Karpas-422 (cell line): ENCODE measurements at places on chromosomes 2 and 18. TPM values are rescaled to one million over a fixed set of nuclear protein-coding genes. Genes with fewer than 3 reads are reported as not detected.

DNA sequence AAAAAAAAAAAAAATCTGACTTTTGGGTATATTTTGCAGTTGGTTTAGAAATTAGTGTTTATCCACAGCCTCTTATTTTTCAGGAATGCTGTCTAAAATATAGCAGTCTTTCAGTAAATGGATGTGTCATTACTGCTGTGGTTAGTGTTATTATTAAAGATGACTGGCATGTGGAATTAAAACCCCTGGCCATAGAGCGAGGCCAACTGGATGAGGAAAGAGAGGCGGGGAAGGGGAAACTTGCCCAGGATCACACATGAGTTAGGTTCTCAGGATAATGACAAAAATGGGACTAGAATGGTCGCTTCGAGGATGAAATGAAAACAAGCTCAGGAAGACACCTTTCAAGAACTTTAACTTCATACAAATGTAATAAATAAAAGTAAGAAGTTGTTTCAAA, 57.4 kb upstream of the APCDD1 start:
- DNase-seq = no peak

DNA sequence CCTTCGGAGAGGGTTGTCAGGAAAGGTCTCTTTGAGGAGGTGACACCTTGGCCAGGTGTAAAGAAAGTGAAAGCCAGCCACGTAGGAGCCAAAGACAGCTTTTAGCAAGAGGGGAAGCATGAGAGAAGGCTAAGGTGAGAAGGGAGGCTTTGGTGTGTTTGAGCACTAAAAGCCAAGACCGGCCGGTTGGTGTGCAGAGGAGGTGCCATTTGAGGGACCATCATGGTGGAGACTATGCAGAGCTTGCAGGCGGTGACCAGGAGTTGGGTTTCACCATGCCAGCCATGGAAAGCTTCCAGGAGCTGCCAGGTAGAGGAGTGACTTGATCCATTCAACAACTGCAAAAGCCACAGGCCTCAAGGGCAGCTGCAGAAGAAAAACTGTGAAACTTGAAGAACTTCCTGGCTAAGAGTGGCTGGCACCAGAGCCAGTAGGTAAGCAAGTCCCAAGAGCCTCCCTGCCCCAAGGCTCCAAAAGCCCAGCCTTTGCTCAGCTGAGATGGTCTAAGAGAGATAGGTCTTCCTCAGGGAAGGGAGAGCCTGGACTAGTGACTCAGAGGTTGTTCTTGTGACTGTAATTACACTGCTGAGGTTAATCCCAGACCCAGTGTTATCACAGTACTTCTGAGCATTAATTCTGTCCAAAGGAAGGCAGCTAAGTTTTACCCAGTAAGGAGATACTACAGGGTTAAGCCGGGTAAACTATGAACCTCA, 319.0 kb downstream of the BCL11A start:
- DNase-seq = no peak

Gene LYG2
- total RNA-seq = not detected in 2 replicates

DNA sequence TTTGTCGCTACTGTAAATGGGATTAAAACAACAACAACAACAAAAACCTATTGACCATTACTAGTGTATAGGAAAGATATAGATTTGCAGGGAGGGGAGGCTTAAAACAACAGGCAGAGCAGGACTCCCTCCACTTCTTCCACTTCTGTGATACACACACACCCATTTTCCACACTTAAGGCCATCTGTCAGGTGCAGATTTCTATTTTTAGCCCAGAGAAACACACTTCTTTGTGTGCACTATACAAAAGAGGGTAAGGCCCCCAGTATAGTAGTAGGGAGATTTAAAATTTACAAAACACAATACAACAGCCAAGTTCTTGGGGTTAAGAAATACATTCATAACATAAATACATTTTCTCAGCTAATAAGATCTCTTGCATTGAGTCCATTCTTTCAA, 22.4 kb downstream of the PTPN2 start:
- no peak for DNase-seq

GRCh38 chr2:75606761-75607399, 39.7 kb upstream of the MRPL19 start:
- DNase-seq = no peak

GRCh38 chr18:44904768-44905167, 224.1 kb downstream of the SETBP1 start:
- no peak for DNase-seq

Gene GRP
- not detected in 2 replicates for total RNA-seq

Gene OST4
- 201 and 402 TPM in 2 replicates for total RNA-seq

Gene DNAJC5G
- total RNA-seq = not detected in 2 replicates

DNA sequence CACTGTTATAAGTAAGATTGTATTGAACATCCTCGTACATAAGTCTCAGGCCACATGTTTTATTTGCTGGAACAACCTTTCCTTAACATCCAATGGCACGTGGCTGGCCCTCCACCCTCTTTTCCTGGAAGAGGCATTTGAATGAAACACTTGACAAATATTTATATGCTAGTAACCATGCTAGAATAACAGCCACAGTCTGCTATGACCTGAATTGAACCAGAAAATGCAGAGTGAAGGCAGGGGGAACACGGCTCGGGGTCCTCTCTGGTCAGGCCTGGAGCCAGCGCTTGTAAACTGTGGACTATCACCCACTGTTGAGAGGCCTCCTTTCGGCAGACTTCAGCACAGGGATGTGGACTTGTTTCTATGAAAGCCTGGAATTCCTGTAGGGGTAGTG, 198.2 kb upstream of the COPS8 start:
- no peak for DNase-seq

- no peak for DNase-seq
Observed at GRCh38 chr2:159091381-159091780, 122.9 kb downstream of the TANC1 start.

Gene DHRS9
- 0.40 and 2.1 TPM in 2 replicates for total RNA-seq

Gene PPP4R3B
- 41.6 and 65.7 TPM in 2 replicates for total RNA-seq

- no peak for DNase-seq
Observed at GRCh38 chr2:178163395-178163794, 30.9 kb upstream of the OSBPL6 start.

GRCh38 chr2:121476684-121477083, 54.0 kb upstream of the RNU4ATAC start:
- no peak for DNase-seq

- no peak for DNase-seq
Observed at GRCh38 chr2:205232086-205232485, 450.2 kb upstream of the NRP2 start.

Gene ADCY3
- 57.6 and 58.4 TPM in 2 replicates for total RNA-seq

GRCh38 chr2:30820381-30821055, 13.3 kb upstream of the CAPN13 start:
- no peak for DNase-seq

Gene NLRC4
- total RNA-seq = 0.51 and 1.6 TPM in 2 replicates

Gene PIEZO2
- not detected in 2 replicates for total RNA-seq

DNA sequence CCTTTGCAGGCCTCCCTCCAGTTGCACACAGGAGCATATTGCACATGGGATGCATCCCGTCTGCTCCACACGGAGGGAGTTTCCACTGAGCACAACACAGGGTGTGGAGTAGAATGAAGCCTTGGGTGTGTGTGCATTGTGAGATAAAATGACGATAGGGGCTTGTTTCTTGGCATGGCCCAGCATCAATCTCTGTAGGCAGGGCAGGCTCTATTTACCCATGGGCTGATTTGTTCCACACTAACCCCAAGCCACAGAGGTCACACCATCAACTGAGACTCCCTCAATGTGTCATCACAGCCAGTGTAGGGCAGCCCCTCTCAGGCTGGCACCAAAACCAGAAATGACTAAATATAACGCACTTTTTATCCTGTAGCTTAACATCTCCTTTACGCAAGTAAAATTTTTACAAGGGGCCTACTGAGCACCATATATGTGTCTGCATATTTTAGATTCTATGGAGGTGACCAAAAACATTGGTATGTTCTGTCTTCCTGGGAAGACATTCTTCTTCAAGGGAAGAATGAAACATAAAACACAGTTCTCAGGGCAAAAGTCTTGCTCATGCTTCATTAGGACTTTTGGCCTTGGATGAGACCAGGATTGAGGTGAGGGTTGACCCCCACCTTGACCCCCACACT, 2.7 kb upstream of the GKN1 start:
- DNase-seq = no peak

GRCh38 chr18:26631135-26631534, 82.8 kb upstream of the KCTD1 start:
- DNase-seq = no peak

Gene ANTXR1
- not detected in 2 replicates for total RNA-seq

DNA sequence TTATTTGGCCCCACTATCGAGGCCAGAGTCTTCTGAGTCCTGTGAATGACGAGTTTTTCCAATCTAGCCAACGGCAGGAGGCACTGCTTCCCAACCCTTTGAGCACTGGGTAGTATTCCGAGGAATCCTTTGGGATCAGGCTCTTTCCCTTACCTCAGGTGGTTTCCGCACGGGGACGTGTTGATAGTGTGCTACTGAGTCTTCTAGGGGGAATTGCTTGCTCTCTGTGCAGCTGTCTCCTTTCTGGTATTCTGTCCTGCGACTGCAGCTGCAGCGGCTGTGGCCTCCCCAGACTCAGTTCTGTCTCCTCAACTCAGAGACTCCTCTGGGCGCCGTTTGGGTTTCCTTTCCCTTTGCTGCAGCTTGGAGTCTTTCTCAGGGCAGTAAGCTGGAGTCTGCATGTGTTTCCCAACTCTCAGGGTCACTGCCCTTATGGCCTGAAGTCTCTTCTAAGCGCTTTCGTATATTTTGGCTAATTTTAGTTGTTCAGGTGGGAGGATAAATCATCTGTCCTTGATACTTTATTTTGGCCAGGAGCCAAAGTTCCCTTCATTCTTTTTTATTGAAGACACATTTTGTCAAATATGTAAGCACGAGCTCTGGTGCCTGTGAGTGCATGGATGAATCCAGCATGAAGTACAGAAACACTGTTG, 118.4 kb downstream of the MAP4K4 start:
- DNase-seq = no peak

GRCh38 chr2:216149741-216150140, 40.6 kb downstream of the XRCC5 start:
- no peak for DNase-seq

GRCh38 chr2:158047156-158047611, 54.5 kb upstream of the UPP2 start:
- no peak for DNase-seq

- DNase-seq = no peak
Observed at GRCh38 chr2:8149985-8150539, 531.8 kb upstream of the ID2 start.

DNA sequence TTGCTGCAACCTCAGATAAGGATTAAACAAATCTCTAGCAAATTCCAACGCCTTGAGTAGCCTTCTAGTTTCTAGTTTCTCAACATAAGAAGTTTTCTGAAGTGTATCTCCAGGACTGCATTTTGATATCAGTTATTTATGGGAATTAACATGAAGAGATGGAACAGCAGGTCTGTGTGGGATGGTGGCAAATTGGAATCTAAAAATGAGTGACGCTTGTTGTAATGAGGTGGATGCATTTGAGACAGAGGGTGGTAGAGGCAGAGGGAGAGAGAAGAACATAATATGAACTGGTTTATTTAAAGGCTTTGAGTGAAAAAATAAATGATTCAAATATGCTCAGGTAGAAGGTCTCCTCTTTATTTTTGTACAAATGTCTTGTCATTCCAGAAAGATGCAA, 446.8 kb upstream of the GCFC2 start:
- DNase-seq = no peak

Gene PLCL1
- total RNA-seq = not detected in 2 replicates

Gene PJVK
- 4.7 and 8.9 TPM in 2 replicates for total RNA-seq

Gene RUFY4
- 0.11 TPM in 1 of 2 replicates, not detected in the other for total RNA-seq

- DNase-seq = no peak
Observed at GRCh38 chr2:9565436-9566153, 10.0 kb upstream of the ADAM17 start.

Gene TWIST2
- total RNA-seq = 0.67 TPM in 1 of 2 replicates, not detected in the other

DNA sequence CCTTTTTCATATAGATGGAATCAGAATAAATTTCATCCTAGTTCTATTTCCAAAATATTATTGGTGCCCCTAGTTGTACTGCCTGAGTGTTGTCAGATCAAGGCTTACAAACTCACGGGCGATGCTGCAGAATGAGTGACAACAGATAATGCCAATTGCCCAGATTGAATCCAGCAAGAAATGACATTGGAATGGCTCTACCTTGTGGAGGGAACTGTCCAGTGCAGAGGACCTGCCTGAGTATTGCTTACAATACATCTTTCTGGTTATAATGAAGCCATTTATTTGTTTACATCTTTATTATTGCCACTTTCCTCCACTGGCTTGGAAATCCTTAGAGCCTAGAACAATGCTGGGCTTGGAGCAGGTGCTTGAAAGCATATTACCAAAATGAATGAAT, 7.8 kb upstream of the IL1R2 start:
- DNase-seq = peak; percentile 16

DNA sequence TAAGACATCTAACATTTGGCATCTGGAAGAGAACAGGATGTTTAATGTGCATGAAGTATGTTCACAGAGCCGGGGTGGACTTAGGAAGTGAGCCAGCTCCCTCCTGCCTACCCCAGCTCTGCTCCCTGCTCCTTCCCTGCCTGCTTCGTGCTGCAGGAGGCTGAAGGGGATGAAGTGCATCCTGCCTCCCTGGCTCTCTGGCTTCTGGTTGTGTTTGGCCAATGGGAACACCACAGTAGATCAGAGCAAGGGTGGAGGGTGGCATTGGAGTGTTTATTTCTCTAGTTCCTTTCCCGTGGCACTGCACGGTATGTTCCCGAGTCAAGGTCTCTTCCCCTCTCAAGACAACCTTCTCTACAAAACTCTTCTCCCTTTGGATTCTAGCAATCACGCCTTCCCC, 379.9 kb downstream of the CLIP4 start:
- DNase-seq = no peak

GRCh38 chr2:51595836-51596235, 563.9 kb upstream of the NRXN1 start:
- no peak for DNase-seq

Gene PLB1
- 0.11 TPM in 1 of 2 replicates, not detected in the other for total RNA-seq

DNA sequence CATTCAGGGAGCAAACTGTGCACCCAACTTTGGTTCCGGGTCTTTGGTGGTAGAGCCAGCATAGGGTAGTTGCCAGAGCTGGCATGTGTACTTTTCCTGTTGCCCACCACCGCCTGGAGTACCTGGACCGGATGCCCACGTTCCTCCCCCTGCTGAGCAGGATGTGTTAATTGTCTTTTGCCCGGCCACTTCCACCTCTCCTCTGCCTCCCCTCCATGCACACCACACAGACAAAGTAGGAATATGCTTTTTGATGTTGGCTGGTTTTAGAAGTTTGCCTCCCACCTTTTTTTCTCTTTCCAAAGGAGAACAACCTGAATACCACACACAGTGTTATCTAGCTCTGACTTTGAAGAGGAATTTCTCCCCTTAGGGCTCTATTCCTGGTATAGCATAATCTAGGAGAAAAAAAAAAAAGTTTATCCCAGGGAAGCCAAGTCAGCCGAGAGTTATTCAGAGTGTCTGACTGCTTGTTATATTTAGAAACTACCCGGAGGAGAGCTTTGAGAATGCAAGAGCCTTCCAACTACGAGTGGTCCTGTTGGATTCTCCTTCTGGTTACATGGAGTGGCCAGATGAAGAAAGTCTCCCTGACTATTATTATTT, 111.9 kb downstream of the SETBP1 start:
- DNase-seq = no peak
